ENCODE measurements at places on chromosomes 7 and 10.
A peak's percentile ranks its signal among the peaks of the same experiment; 100 is the strongest.

DNA sequence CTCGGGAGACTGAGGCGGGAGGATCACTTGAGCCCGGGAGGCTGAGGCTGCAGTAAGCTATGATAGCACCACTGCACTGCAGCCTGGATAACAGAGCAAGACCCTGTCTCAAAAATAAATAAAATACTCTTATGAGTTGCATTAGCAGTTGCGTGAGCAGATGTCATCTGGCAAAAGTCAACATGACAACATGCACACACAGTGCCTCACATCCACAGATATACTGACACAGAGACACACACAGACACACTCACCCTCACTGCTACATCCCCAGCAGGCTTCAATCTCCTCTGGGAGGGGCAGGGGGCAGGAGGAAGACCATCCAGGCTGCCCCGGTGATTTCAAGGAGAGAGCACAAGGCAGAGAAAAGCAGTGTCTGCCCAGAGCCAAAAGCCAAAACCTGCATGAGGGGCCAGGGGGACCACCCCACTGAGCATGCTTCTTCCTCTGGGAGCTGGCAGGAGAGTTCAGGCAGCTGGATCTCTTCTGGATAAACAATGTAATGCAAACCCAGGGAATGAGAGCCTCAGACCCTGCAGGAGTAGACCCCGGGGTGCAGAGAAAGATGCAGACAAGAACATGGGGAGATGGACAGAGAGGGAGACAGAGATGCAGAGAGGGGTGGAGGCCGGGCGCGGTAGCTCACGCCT is 9.6 kb upstream of the ELN start:
- DNase-seq = no peak

- no peak for DNase-seq
Observed at GRCh38 chr10:79179164-79179956, 110.6 kb downstream of the ZMIZ1 start.

GRCh38 chr7:14332155-14332554 is 342.7 kb upstream of the ETV1 start:
- no peak for DNase-seq

DNA sequence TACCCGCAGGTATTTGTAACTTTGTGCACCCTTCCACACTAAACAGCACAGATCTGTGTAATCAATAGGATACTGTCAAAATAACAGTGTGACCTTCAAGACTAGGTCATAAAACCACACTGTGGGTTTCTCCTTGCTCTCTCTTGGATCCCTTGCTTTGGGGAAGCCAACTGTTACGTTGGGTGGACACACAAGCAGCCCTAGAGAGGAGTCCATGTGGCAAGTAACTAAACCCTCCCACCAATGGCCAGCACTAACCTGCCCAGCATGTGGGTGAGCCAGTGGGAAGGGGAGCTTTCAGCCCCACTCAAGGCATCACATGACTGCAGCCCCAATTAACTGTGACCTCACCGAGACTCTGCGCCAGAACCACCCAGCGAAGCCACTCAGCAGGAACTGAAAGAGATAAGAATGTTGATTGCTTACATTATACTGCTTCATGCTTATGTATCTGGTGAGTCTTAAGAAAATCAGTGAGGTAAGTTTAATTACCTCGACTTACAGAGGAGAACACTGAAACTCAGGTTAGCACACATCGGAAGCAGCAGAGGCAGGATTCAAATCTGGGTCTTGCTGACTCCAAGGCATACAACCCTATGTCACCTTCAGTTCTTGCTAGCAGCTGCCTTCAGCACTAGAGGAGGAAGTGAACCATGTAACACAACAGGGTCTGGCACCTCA is 9.4 kb upstream of the ZC3HAV1 start:
- no peak for DNase-seq

DNA sequence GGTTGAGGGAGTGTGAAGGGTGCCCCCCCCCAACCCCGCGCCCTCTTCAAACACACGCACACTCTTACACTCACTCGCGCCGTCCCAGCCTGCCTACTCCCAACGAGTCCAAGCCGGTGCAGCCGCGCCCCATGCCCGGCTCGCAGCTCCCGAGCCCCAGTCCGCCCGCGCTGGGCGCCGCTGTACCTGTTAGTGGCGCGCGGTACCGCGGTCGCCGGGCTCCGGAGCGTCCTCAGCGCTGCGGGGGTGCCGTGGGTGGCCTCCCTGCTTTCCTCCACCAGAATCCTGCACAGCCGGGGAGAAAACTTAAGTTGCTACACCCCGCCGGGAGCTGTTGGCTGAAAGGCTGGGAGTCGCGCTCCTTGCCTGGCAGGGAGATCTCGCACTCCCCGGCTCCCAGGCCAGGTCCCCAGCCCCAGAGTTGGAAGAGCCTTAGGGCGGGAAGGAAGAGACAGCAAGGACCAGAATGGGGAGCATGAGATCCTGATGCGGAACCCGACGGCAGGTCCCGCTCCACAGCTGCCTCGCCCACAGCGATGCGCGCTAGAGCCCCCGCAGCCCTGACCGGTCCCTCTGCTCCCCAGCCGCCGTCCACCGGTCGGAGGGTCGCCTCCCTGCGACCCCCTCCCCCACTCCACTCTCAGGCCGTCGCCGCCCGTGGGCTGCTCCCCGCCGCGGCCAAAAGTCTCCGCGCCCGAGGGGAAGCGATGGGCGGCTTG is 863 bp downstream of the ST8SIA6 start:
- peak; percentile 35 for DNase-seq

GRCh38 chr10:131850383-131850870 is 50.4 kb upstream of the PPP2R2D start:
- DNase-seq = no peak

- DNase-seq = no peak
Observed at GRCh38 chr7:40541336-40541735, 406.5 kb downstream of the SUGCT start.

DNA sequence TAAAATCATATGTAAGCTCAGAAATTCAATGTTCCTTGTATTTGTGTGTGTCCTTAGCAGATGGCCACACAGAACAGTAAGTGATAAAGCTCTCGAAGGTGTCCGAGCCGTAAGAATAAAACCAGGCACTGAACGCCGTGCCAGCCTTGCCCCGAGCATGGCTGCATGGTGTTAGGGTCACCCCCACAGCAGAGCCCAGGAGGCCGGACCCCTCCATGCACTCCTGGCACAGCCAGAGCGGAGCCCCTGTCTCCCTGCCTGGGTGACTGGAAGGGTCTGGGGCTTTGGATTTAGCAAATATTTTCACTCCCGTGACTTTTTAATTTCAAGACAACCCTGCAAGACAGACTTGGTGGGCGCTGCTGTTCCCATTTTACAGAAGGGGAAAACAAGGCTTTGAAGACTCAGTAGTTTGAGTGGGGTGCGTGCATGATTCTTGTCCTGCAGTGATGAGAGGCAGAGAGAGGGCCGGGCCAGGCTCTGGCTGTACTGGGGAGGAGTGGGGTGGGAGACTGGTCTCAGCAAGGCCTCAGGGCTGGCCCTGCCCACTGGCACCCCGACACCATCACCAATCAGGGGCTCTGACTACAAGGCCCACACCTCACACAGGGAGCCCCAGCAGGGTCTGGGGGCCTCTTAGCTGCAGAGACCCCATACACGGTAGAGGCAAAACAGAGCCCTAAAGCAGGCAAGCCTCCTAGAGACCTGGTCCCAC is 39.4 kb downstream of the VIPR2 start:
- DNase-seq = no peak

GRCh38 chr7:40916813-40917212 is 782.0 kb downstream of the SUGCT start:
- DNase-seq = no peak

- no peak for DNase-seq
Observed at GRCh38 chr7:49783446-49783845, 10.0 kb downstream of the VWC2 start.

- DNase-seq = no peak
Observed at GRCh38 chr7:106023369-106024322, 60.6 kb downstream of the CDHR3 start.

DNA sequence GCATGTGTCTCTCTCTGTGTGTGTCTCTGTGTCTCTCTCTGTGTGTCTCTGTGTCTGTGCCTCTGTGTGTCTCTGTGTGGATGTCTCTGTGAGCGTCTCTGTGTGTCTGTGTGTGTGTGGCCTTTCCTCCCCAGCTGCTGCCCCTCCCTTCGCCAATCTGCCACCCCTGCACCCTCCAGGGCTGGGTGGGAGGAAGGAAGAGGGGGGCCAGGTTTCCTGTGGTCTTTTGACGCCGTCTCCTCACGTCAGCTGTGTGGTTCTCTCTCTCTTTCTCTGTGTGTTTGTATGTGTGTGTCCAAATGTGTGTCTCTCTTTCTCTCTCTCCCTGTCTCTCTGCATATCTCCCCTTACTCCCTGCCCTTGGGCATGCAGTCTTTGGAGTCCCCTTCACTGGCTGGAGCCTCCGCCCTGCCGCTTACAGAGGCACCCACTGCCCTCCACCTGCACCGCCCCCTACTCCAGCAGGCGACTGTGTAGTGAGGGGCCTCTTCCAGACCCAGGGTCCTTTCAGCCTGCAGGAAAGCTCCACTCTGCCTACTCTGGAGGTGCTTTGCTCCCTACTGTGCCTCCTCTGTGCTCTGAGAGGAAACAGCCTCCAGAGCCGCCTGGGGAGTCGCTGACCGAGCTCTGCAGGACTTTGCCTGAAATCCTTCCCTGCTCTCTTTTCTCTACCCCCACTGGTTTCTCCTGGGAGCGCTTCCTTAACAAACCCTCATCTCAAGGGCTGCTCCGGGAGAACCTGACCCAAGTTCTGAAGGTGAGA is 44.2 kb upstream of the C10orf71 start:
- no peak for DNase-seq

DNA sequence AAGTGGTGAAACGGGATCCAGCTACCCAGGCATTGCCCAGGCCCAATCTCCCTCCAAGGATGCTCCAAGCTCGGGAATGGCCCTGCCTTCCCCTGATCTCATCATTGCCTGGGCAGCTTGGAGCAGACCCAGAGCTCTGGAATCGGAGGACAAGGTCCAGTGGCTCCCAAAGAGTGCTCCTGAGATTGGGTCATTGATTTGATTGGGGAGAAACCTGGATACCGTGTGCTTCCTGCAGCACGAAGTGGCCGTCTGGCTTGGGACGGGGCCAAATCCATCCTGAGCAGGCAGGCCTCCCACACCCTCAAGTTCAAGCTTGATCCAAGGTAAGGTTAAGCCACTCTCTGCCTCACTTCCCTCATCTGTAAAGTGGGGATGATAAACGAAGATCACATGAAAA is 69.9 kb downstream of the OAT start:
- DNase-seq = no peak

GRCh38 chr7:30330134-30331111 is 46.0 kb downstream of the ZNRF2 start:
- peak; percentile 76 for DNase-seq

- no peak for DNase-seq
Observed at GRCh38 chr10:62109587-62110293, 158.9 kb downstream of the RTKN2 start.

DNA sequence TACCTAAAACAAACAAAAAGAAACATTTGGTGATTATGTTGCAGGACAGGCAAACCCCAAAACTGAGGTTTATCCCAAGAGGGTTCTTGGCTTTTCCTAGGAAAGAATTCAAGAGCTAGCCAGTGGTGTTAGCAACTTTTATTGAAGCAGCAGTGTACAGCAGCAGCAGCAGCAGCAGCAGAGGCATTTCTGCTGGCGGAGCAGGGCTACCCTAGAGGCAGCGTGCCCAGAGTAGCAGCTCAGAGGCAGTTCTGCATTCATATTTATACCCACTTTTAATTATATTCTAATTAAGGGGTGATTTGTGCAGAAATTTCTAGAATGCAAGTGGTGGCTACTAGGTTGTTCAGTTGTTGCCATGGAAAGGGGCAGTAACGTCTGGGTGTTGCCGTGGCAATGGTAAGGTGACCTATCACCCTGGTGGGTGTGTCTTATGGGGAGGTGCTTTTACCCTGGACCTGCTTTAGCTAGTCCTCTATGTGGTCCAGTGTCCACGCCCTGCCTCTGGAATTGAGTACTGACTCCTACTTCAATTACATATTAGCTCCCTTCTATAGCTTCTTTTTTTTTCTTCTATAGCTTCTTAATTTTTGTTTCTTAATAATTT is 53.9 kb downstream of the VCL start:
- DNase-seq = no peak

Data from activated CD4-positive, alpha-beta T cell treated with anti-CD3 and anti-CD28 coated beads, Interleukin-2, amount 50 U/mL, for 16 hours (primary cell).